Mucosa of gallbladder (tissue), 1 donor: ENCODE measurements at places on chromosomes 6 and 20.

- no peak for DNase-seq
Observed at GRCh38 chr6:113994934-113995342, 24.0 kb upstream of the HDAC2 start.

- DNase-seq, result no peak
Observed at GRCh38 chr6:7129784-7130569, 22.2 kb downstream of the RREB1 start.

DNA sequence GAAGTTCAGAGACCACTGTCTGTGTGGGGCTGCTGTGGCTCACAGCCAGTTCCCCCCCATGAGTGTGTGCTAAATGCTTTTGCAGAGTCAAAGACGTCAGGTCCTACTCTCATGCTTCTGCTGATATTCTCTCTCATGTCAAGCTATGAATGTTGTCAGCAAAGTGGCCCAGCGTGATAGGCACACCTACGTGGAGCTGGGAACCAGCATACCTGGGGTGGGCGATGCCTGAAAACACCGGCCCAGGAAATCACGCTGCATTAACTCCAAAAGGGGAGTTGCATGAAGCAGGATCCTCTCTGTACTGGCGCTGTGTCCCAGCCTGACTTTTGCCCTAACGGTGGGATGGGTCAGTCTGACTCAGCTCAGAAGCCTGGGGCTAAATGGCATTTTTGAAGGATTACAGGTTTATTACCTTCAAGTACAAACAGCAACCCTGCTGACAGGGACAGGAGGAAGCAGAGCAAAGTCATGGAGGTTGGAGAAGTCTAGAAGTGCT, 9.0 kb upstream of the MRPS10 start:
- DNase-seq, result no peak

GRCh38 chr20:37749620-37750403, 56.0 kb downstream of the CTNNBL1 start:
- no peak for DNase-seq

DNA sequence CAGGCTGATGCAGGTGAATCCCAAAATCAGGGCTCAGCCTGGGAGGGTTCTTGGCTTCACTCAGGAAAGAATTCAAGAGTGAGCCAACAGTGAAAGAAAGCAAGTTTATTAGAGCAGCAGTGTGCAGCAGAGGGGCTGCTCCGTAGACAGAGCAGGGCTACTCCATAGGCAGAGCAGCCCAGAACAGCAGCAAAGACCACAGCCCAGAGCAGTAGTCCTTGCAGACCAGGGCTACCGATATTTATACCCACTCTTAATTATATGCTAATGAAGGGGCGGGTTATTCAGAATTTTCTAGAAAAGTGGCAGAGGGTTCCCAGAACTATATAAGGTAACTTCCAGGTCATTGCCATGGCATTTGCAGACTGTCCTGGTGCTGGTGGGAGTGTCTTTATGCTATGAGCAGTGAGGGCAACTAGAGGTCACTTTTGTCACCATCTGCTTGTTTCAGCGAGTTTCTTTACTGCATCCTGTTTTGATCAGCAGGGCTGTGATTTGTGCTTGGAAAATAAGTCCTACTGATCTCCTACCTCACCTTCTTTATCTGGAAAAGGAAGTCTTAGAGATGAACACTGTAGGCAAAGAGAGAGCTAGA, 39.8 kb upstream of the PTPN1 start:
- DNase-seq, result no peak

- no peak for DNase-seq
Observed at GRCh38 chr6:67736816-67737215, 898.3 kb upstream of the ADGRB3 start.

DNA sequence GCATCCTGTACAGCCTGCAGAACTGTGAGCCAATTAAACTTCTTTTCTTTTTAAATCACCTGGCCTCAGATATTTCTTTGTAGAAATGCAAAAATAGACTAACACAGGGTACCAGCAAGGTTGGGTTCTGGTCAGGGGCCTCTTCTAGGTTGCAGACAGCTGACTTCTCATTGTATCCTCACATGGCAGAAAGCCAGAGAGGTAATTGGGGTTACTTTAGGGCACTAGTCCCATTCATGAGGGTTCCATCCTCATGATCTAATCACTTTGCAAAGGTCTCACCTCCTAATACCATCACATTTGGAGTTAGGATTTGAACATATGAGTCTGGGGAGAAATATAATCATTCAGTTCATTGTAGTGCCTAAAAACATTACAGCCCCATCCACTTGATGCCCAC, 101.5 kb downstream of the LCA5 start:
- no peak for DNase-seq
